ENCODE measurements at places on chromosomes 13 and 19.
A peak's percentile ranks its signal among the peaks of the same experiment; 100 is the strongest.

GRCh38 chr19:1406774-1407527 lies 435 bp upstream of the DAZAP1 start:
- DNase-seq = peak; percentile 99
- no peaks in the 10 kb centered on the region for H3K27me3 ChIP-seq
- peak overlapping the region; percentile 83 for H3K4me3 ChIP-seq
- H3K36me3 ChIP-seq = peaks cover 6% of the 10 kb centered on the region

- H3K36me3 ChIP-seq = no peaks in the 10 kb centered on the region
- H3K4me1 ChIP-seq = no peaks in the 10 kb centered on the region
- no peak overlapping the region for H3K4me3 ChIP-seq
- no peaks in the 10 kb centered on the region for H3K27me3 ChIP-seq
- no peak overlapping the region for H3K27ac ChIP-seq
Observed at GRCh38 chr13:47144782-47145181, 247.9 kb upstream of the HTR2A start.

DNA sequence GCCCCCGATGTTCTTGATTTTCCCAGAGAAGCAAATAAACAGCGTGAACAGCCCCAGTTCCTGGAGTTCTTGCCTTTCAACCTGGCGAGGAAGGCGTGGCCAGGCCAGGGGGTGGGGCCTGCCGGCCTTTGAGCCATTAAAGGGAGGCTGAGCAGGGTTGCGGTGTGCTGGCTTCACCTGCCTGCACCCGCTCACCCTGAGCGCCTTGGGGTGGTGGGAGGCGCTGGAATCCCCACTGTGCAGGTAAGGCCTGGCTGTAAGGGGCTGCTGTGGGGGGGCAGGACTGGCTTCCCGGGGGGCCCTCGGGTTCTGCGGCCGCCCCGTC lies 2.7 kb upstream of the MISP start:
- no peaks in the 10 kb centered on the region for H3K4me1 ChIP-seq
- no peaks in the 10 kb centered on the region for H3K27me3 ChIP-seq
- no peak overlapping the region for H3K4me3 ChIP-seq
- H3K36me3 ChIP-seq = no peaks in the 10 kb centered on the region
- DNase-seq = no peak
- H3K27ac ChIP-seq = no peak overlapping the region

GRCh38 chr13:23754506-23754905 lies 134.7 kb downstream of the MIPEP start:
- H3K4me1 ChIP-seq = peaks cover 3% of the 10 kb centered on the region
- H3K4me3 ChIP-seq = no peak overlapping the region
- no peak overlapping the region for H3K27ac ChIP-seq
- H3K36me3 ChIP-seq = no peaks in the 10 kb centered on the region
- peak; percentile 82 for DNase-seq

DNA sequence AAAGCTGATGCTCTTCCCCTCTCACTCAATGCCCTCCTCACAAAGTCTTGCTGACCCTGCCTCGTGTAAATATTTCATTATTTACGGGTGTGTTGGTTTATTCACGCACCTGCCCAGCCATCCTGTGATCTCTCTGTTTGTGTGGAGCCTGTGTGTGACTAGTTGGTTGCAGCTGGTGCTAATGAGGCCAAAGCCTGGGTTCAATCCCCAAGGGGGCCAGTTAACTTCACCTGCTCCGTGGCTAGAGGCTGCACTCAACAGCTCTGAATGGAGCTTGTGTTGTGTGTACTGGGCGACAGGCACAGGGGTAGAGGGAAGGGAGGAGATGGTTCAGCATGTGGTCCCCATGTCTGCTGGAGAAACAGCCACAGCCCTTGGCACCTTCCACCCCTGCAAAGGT lies 109.5 kb downstream of the DNAJC15 start:
- H3K4me1 ChIP-seq = no peaks in the 10 kb centered on the region
- DNase-seq = no peak
- H3K36me3 ChIP-seq = no peaks in the 10 kb centered on the region

- H3K4me1 ChIP-seq = no peaks in the 10 kb centered on the region
- no peak overlapping the region for H3K4me3 ChIP-seq
- H3K27ac ChIP-seq = no peak overlapping the region
- H3K36me3 ChIP-seq = no peaks in the 10 kb centered on the region
Observed at GRCh38 chr13:104106705-104107393, 1040.6 kb upstream of the SLC10A2 start.

GRCh38 chr19:31316201-31316951 lies 32.9 kb downstream of the TSHZ3 start:
- H3K27ac ChIP-seq = peak overlapping the region; percentile 30
- H3K4me3 ChIP-seq = no peak overlapping the region
- H3K4me1 ChIP-seq = peaks cover 20% of the 10 kb centered on the region
- peaks cover 18% of the 10 kb centered on the region for H3K27me3 ChIP-seq
- peak; percentile 72 for DNase-seq

DNA sequence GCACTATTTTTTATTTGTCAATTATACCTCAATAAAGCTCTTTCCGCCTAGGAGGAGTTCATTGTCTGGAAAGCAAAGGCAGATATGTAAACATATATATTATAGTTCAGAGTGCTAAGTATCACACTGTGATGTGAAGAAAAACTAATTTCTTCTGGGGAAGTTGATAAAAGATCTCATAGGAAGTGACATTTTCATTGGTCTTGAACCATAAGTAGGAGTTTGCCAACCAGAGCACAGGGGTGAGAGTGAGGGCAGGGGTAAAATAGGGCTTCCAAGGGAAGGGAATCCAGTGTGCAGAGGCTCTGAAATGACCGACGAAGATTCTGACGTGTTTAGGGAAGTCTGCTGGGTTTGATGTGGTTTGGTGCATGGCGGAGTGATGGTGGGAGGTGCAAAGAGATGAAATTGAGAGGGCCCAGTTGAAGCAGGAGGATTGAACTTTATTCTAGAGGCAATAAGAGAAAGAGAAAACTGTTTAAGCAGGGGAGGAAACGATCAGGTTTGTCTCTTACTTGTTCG lies 780 bp upstream of the GTF2F2 start:
- H3K4me1 ChIP-seq = peaks cover 8% of the 10 kb centered on the region
- peak overlapping the region; percentile 6 for H3K27ac ChIP-seq
- H3K36me3 ChIP-seq = no peaks in the 10 kb centered on the region
- no peaks in the 10 kb centered on the region for H3K27me3 ChIP-seq

DNA sequence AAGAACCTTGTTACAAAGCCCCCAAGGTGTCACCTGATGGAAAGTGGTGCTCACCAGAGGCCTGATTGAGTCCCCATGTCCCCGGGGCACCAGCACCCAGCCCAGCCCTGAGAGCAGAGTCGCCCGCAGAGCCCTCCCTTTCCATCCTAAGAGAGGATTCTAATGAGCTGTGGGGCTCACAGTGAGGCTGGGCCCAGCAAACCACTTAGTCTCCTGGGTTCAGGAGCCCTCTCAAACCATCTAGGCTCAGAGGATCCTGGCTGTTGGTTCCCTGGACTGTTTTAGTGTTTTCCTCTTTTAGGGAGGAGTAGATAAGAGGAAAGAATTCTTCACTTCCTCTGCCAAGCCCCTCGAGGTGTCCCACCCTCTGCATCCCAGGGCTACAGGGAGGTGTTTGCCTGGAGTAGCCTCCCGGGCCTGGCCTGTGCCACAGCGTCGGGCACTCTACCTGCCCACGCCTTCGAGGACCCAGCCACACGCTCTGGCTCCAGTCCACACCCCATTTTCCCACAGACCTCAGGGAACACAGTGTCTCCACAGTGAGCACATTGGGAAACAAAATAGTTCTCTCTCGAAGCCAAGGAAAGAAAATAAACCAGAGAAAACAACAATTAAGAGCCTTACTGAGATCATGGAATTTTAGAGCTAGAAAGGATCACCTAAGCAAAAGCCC lies 34.4 kb downstream of the DHRS12 start:
- no peak overlapping the region for H3K4me3 ChIP-seq
- no peak for DNase-seq
- peak overlapping the region; percentile 43 for H3K27ac ChIP-seq
